Esophagus squamous epithelium (tissue), 5 donors: ENCODE measurements at places on chromosomes 1 and 21.

GRCh38 chr1:50279622-50280330 is 143.5 kb downstream of the DMRTA2 start:
- DNase-seq = no peak

DNA sequence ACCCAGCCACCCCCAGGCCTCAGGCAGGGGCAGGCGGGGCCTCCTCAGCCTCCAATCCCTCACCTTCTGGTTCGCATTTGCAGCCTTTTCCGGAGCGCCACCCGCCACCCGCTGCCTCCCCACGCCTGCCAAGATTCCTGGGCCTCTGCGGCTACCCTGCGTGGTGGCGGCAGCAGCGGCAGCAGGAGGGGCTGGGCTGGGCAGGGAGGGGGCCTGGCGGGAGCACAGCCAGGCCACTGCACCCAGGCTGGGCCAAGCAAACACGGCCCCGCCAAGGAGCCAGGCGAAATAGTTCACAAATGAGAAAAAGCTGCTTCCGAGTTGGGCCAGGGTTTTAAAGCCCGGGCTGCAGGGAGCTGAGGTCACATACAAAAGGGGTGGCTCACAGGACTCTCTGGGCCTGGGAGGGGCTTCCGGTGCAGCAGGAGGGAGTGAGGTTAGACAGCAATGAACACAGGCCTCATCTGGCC is 9.8 kb downstream of the COL8A2 start:
- no peak for DNase-seq

GRCh38 chr1:39625462-39626273 is 13.8 kb downstream of the HEYL start:
- DNase-seq = no peak

- no peak for DNase-seq
These were observed 30.2 kb downstream of the LAMB3 start for GRCh38 chr1:209621741-209622655.

DNA sequence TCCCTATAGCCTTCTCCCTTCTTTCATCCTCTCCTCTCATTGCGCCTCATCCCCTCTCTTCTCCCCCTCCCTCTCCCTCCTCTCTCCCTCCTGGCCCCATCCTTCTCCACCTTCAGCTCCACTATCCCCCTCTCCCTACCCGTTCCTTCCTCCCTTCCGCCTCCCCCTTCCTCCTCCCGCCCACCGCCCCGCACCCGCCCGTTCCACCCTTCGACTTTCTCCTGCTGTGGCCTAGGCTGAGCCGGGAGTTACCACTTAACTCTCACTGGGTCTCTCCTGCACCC is 1.6 kb downstream of the NPR1 start:
- DNase-seq = no peak

DNA sequence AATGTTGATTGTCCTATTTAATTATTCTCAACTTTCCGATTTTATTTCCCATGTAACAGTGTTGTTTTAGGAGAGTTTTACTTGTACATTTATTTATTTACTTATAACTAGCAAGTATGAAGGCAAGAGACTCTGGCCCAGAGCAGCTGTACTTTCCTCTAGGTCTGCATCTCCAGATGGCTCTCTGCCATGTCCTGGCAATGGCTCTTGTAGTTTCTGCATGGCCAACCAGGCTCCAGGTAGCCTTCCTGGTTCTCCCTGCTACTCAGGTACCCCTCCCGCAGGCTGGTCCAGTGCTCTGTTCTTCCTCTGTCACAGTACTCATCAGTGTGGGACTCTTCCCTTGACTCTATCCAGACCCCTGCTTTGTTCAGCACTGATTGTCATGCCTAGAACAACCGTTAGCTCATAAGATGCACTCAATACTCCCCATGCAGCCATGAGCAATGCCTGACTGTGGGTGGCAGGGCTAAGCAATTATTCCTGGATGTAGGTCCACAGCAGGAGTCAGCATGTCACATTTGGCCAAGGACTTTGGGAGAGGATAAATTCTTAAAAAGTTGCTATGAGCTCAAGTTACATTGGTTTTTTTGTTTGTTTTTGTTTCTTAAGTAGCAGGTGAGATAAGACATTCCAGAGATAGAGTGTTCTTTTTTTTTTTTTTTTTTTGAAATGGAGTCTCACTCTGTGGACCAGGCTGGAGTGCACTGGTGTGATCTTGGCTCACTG is 10.9 kb upstream of the IL20 start:
- no peak for DNase-seq
